ENCODE measurements at places on chromosomes 3 and 15.

DNA sequence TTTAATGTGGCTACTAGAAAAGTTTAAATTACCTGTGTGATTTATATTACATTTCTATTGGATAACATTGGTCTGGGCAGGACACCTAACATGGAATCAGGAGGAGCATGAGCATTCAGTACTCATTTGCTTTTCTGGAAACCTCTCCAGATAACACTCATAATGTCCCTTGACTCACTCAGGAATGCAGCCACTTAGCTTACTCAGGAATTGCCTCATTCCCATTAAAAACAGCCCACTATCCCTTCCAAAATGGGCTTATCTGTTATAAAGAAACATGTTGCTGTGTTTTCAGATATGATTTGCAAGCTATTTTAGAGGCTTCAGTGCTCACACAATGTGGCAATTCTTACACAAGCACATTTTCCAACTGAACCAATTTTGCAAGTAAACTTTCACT is 17.1 kb downstream of the GBE1 start:
- DNase-seq: no peak

DNA sequence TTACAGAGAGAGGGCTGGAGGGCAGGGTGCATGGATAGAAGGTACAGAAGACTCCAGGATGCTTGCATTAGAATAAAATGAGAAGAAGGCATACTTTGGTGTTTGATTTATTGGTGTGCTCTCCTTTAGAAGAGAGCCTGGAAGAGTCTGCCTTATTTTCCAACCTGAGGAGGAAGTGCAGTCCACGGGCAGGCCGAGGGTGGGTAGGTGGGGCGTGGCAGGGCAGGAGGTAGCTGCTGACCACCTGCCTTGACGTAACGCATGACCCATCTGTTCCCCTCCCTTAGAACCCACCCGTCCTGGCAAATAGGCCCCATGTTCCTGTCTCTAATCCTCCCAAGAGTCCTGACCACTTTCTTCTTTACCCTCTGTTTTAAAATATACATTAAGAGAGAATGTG is 222.3 kb upstream of the LYSMD4 start:
- no peak for DNase-seq

- no peak for DNase-seq
Measured at GRCh38 chr3:105571005-105571404, 204.3 kb downstream of the ALCAM start.

DNA sequence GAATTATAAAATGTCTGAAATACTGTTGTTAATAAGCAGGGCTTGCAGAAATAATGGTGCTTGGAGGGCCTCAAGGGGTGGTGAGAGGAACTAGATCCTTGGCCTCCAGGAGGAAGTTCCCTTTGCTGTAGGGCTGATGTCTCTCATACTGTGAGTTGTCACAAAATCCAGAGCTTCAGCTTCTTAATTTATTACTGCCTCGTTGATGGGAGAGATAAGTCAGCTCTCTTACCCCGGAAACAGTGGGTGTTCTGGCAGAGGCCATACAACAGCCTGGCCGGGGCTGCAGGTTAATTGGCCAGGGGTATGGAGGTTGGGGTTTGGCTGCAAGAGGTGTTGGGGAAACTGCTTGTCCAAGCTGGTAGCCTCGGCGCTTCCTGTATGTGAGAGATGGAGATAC is 15.5 kb downstream of the MAPKAPK3 start:
- no peak for DNase-seq

- no peak for DNase-seq
Measured at GRCh38 chr3:38556640-38557358, 60.7 kb downstream of the EXOG start.

- no peak for DNase-seq
Measured at GRCh38 chr3:195729476-195730251, 8.9 kb downstream of the MUC20 start.

DNA sequence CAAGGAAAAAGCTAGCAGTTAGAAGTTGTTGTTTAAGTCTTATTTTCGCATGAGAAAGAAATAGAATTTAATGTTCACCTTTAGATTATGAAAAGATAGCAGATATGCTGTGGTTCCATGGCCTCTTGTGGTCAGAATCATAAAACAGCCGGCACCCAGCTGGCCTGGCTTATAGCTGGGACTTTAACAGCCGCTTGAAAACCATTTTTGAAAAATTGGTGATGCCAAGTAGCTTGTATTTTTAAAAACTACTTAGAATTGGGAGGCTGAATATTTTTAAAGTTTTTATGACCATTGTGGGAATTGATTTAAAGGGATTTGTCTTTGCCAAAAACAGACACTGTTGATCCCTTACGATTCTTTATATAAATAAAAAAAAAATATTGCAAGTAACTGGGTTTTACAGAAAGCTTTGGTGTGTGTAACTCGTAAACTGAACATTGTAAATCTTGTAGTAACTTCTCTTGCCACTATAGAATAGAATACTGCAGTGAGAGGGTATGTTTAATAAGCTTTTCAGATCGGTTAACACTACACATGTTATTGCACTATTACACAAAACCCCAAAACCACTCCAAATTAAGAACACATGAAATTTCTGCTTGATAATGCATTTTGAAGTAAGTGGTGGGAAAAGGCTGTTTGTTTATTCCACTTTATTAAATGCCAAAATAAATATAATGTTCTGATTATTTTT is 6.6 kb downstream of the ARRDC4 start:
- DNase-seq: no peak

GRCh38 chr3:107065094-107065861 is 312.0 kb upstream of the CCDC54 start:
- no peak for DNase-seq

- no peak for DNase-seq
Measured at GRCh38 chr3:140545756-140546155, 132.1 kb upstream of the TRIM42 start.

DNA sequence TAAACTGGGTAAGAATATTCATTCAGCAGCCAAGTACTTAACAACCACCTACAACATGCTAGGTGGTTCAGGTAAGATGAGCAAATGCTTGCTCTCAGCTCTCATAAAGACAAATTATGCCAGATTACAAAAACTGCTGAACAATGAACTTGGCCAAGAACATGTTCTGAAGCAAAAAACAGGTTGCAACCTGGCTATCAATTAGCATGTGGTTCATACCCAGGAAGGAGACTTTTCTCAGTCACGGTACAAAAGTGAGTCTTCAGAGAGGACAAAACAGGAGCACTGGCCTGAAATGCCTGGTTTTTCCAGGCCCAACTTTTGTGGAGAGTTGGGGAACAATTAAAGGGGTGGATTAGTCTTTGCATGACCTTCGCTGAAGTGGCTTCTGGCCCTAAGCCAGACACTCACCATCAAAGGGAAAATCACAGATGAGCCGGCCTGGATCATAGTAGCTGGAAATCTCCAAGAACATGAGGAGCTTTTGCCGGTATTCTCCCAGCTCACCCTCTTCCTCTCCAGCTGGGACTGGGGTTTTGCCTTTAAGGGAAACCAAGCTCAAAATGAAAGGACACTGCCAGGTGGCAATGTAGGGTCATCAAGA is 7.6 kb upstream of the PLA2G4F start:
- no peak for DNase-seq

- no peak for DNase-seq
Measured at GRCh38 chr15:50880651-50881114, 27.8 kb upstream of the AP4E1 start.

DNA sequence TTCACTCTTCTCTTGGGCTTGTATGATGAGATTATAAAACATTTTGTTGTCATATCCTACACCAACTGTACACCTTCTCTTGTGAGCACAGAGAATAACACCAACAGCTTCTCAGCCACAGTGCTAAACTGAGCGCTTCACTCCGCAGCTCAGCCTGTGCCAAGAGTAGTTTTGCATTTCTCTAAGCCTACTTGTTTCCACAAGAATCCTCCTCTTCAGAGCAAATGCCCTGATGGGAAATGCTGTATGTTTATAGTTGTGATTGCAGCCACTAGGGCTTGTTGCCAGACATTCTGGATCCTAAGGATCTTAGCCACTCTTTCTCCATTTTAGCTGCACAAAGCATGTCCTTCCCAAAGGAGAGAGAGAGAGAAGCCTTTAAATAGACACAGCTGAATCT is 138.8 kb upstream of the PLXND1 start:
- no peak for DNase-seq

DNA sequence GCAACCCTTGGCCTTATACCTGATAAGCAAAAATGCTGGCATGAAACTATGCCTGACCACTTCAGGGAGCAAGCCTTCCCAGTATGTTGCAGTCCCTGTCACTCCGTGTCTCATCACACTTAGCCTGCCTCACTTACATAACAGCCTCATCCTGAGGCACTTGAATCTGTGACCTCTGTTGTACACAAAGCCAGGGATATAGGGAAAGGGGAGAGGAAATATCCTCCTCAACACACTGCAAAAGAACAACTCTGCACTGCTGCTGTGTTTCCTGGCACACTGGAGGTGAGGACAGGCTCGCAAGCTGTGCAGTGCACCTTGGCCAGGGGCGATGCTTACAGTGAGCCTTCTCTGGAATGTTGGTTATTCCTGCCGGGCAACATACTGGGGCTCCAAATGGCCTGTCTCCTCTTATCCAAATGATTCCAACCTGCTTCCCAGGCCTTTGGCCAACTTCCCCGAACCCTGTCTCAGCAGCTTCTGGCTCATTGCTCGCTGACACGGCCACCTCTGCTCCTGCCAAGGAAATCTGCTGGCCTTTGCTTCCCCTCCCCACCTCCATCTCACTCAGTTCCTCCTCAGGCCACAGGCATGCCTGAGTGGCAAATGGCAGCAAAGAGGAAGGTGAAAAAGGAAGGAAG is 109.2 kb downstream of the CD47 start:
- no peak for DNase-seq

GRCh38 chr3:122484985-122485384 is 29.8 kb downstream of the KPNA1 start:
- no peak for DNase-seq

GRCh38 chr3:180934638-180935037 is 22.2 kb downstream of the FXR1 start:
- DNase-seq: no peak

DNA sequence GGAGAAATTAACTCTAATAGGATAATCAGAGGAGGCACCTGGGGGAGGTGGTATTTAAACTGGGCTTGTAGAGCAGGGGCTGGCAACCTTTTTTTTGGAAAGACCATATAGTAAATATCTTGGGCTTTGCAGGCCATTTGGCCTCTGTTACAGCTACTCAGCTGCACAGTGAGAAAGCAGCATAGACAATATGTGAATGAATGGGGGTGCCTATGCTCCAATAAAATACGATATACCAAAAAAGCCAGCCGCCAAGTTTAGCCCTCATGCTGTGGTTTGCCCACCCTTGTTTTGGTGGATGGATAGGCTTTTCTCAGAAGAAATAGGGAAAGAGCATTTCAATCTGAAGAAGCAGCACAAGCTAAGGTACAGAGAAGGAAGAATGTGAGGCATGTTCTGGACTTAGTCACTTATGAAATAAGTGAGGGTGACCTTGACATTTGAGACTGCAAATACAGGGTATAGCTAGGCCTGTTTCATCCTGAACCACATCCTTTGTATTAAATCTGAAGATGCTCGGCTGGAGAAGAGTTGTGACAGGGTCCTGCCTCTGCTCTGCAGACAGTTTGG is 131.0 kb upstream of the NR2E3 start:
- no peak for DNase-seq

DNA sequence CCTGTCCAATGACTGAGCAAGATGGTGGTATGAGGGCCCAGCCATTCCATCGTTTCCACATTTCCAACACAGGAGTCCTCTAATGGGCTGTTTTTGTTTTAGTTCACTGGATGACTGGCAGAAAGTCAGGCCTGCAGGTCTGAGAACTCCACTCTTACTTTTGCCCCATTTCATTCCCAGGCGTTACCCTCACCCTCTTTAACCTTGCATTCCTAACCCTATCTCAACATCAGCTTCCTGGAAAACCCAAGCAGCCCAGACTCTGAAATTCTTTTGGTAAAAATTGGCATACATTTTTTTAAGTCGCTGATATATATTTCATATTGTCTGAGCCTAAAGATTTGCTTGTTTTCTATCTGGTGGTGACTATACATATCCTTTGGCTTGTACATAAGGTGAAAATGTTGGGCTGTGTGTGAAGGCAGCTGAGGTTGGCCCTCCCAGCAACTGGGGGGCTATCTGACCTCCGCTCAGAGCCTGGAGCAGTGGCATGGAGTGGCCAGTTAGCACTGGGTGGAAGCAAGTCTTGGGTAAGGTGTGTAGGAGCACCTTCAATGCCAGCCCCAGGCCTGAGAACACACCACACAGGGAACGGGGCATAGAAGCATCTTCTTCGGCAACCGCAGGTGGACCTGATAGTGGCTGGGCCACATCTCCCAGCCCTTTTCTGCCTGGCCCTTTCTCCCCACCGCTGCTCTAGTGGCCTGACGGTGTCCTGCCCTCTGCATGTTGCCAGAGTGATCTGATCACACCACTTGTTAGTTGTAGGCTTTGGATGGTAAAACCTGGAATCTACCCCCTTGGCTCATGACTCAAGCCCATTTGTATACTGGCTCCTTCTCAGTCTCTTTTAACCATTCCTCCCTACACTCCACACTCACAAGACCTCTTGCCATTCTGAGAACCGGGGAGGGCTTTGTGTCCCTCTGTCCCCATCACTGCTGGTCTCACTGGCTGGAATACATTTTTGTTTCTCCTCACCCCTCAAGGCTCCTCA is 50.0 kb downstream of the AMOTL2 start:
- DNase-seq: no peak

DNA sequence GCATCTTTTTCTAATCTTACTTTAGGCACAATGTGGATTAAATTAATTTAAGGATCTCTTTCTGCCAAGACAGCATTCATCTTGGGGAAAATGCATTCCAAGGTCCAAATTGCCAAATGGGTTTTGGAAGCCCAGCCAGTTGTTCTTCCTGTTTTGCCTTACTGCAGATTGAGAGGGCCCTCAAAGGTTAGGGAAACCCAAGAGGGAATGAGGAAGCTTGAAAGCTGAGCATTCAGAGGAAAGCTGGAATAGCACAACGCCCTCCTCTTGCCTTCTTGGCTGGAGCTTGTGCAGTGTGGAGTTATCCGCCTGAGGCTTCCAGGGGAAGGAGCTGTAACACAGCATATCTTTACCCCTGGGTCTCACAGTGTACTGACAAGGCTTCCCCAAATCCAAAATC is 18.2 kb upstream of the SACM1L start:
- DNase-seq: no peak

- no peak for DNase-seq
Measured at GRCh38 chr3:99850608-99851007, 32.9 kb downstream of the CMSS1 start.

DNA sequence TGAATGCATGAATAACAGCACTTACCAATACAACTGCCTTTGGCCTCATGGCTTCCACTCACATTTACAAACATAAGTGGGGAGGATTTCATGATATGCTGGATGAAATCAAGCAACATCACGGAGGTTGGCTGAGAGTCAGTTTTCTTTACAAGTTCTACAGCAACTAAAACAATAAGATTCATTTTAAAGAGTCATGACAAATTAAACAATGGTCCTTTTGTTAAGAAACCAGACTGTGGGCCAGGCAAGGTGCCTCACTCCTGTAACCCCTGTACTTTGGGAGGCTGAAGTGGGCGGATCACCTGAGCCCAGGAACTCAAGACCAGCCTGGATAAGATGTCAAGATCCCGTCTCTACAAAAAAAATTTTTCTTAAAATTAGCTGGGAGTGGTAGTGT is 12.4 kb downstream of the ATR start:
- no peak for DNase-seq
